ENCODE measurements at places on chromosomes 6 and 20.

DNA sequence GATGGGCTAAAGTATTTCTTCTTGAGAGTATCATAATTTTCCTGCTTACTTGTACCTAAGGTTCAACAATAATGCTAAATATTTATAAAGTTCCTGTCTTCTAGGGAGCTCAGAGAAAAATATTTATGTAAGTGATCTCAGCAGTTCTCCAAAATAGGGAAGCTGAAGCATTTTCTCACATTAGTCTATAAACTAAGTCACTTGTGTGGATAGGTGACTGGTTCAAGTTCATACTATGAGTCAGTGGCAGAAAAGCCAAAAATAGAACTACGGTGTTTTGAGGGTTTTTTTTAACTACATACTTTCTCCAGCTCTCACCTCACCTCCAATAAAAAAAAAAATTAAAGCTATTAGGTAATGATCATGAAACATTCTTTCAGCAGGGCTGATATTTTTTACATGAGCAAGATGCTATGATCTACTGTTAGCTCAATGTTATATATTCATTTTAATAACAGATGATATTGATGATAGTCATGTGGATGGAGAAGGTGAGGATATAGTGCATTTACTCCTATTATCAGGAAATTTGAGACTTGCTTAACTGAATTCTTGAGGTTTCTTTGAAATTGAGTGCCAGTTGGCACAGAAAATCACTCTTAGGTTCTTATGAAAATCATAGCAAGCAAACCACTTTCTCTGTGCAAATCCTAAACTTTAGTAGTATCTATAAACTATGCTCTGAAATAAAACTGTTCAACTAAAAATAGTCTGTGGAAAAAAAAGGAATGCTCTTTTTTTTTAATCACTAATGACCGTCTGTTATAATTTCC, 4.1 kb upstream of the MOXD1 start:
- no peak for DNase-seq

GRCh38 chr6:100268326-100268725, 196.4 kb downstream of the SIM1 start:
- no peak for DNase-seq

GRCh38 chr6:14265049-14266021, 147.8 kb downstream of the CD83 start:
- DNase-seq: no peak

DNA sequence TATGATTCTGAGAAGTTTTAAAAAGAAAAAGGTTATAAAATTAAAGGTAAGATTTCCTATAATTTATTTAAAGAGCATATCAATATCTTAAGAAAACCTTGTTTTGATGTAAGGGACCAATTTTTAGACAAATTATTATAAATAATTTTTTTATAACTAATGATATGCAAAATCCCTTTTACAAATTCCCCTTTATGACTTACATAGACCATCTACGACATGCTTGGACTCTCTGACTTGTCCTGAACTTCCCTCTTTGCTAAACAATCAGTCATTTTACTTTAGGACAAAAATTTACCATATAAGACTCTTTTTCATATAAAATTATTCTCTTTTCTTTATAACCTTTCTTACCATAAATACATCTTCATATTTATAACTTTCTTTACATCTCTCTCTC, 15.3 kb upstream of the ANGPT4 start:
- DNase-seq: no peak

DNA sequence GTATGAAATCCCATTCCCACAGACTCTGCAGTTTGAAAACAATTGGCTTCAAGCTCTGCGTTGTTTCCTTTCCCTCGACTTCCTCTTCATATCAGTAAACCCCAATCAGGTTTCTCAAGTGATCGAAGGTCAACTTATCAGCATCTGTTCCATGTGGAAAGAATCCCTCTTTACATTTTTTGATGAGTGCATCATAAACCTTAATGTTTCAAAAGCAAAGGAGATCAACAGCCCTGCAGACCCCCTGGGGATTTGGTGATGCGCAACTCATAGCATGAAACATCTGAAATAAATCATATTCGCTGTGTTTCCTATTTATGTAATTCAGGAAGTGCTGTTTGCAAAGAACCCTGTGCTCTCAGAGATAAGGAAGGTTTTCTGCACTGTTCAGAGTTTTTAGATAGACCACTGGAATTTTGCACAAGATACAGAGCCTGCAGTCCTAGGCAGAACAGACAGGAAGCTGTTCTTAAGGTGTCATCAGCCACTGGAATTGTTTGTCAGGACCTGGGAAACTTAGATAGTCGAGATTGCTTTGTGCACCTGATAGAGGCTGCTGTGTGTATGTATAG, 216.0 kb downstream of the HIVEP2 start:
- peak; percentile 10 for DNase-seq

DNA sequence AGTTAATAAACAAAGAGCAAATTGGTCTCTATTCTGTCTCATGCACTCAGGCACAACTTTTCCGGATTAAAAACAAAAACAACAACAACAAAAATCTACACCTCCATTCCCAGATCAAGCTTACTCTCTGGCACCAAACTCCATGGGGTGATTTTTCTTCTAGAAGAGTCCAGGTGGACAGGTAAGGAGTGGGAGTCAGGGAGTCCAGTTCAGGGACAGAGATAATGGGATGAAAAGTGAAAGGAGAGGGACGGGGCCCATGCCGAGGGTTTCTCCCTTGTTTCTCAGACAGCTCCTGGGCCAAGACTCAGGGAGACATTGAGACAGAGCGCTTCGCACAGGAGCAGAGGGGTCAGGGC, 437 bp upstream of the HLA-A start:
- no peak for DNase-seq

- no peak for DNase-seq
Observed at GRCh38 chr6:161549977-161550655, 276.3 kb upstream of the AGPAT4 start.

DNA sequence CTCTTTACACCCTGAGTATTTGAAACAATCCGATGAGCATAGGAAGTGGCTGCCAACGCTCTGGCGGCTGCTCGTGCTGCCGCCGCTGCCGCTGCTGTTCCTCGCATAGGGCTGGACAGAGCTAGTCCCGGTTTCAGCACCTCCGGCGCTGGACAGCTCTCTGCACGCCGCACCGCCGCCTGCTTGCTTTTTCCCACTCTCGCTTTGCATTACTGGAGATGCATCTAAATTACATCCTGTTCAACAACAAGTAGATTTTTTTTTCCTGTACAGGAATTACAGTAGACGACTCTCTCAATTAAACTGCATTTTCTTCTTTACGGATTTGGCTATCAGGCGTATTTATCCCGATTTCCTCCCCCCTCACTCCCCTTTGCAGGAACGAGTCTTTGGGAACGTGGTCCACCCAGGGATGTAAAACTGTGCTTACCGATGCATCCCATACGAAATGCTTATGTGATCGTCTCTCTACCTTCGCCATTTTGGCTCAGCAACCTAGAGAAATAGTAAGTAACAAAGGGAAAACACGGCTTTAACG, 563.8 kb downstream of the LMBRD1 start:
- peak; percentile 88 for DNase-seq

DNA sequence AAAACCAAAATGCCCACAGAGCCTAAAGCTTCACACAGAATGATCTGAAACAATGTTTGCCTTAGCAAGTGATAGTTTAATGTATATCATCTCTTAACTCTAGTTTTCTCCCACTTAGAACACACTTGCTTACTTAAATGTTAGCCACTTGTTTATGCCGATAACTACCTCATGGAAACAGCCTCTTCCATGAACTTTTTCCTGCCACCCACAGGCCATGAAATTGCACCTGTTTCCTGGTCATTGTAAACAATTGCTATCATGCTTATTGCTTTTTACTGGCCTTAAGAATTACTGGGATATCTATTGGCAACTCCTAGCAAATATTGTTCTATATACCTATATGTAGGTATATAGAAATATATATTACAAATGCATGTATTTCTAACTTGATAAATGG, 231.1 kb downstream of the HDGFL1 start:
- no peak for DNase-seq

DNA sequence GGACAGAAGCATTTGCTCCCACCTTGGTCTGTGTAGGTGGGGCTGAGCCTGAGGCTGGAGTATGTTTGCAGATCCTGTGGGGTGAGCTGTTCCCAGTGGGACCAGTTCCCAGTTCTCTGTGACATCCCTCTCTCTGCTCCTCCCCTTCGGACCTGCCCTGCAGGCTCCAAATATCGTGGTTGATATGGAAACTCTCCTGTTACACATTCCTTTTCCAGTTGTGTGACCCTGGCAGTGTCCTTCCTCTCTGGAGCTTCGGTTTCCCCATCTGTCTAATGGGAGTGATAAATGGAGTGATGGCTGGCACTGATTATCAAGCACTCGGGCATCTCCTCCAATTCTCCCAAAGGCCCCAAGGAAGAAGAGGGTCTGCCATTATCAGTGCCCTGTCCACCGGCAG, 15.7 kb upstream of the TGM2 start:
- DNase-seq: no peak

DNA sequence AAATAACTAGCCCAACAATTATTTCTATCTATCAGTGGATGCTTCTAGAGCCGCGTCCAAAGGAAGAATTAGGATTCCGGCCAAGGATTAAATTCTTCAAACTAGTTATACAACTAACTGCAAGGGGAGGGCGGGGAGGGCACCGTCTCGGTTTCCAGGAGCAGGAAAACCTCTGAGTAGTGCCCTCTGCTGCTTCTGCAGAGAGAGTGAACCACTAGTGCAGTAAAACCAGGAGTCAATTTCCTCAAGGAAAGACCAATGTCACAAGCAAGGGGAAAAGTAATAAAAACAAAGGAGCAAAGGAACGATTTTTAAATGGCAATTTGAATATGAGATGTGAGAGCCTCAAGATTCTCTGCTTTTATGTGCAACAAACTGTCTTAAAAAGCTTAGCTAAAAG, 16.5 kb upstream of the UBE2J1 start:
- DNase-seq: no peak

GRCh38 chr6:18595774-18596530, 208.8 kb downstream of the RNF144B start:
- peak; percentile 94 for DNase-seq

- no peak for DNase-seq
Observed at GRCh38 chr6:160293844-160294243, 35.2 kb upstream of the SLC22A2 start.

DNA sequence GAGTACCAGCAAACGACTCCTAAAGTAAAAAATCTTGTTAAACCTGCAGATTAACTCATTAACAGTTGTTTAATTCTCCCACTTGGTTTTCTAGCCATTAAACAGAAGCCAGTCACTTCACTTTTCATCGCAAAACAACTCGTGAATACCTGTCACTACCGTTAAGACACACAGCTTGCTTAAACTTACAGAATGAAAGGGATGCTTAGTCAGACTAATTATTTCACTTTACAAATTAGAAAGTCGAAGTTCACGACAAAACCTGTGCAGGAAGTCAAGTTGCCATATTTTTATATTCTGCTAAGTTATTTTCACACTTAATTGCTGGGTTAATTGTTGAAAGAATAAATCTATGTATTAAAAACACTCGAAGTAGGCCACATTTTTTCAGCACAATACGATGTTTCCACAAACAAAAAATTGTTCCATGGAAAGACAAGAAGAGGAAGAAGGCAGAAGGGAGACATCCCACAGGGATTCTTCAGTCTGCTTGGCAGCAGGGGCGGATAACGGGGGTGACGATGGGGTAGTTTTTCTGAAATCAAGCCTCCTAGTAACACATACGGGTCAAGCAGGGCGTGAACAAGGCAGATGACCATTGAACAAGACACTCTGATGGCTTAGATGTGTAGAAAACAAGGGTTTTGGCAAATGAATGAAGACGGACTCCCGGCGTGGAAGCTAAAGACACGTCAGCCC, 933 bp downstream of the SSR1 start:
- DNase-seq: no peak

GRCh38 chr20:63235399-63235983, at the start of gene BIRC7:
BIRC7 (plus strand) TSS chr20:63235905; CDS start chr20:63236097, 192 bp downstream.
- no peak for DNase-seq

- DNase-seq: no peak
Observed at GRCh38 chr6:154298297-154298696, 58.3 kb downstream of the IPCEF1 start.

DNA sequence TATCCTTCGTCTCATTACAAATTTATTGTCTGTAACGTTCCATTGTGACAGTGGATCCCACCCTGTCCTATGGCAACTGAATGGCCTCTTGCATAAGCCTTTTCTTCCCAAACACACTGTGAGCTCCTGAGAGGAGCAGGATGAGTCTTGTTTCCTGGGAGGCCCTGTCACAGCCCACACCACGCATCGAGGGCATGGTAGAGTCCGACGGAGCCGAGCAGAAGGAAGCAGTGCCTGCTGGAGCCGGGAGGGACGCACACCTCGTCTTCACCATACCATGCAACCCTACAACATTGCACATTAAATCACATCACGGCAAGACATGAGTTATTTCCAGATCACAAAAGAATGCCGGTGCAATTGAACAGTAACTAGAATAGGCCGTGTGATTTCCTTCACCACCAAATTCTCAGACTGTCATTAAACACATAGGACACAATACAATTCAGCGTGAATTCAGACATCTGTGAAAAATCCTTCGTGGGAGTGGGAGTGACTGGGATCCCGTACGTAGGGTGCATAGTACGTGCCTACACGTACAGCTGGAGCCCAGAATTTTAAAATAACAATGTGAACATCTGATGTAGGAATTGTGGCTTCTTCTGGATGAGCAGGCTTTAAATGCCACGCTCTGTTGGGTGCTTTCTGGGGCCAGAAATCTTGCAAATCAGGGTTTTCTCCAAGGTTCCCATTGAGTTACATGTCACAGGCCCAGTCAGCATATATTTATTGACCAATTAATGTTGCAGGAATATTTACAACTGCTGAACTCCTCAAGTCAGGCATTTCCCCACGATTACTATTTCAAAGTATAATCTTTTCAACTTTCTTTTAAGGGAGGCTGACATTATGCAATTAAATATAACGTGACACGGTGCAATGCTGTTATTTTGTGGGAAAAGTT, 201.8 kb downstream of the TTLL2 start:
- DNase-seq: no peak

GRCh38 chr6:38755874-38756273, 40.8 kb downstream of the DNAH8 start:
- no peak for DNase-seq

DNA sequence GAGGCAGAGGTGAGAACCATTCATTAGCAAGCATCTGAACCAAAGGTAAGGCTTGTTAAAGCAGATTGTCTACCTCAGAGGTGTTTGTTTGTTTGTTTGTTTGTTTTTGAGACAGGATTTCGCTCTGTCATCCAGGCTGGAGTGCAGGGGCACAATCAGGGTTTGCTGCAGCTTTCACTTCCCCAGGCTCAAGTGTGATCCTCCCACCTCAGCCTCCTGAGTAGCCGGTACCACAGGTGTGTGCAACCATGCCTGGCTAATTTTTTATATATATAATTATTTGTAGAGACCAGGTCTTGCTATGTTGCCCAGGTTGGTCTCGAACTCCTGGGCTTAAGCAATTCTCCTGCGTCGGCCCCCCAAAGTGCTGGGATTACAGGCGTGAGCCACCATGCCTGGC, 17.2 kb downstream of the CYP39A1 start:
- DNase-seq: no peak
